EH (cell line): ENCODE measurements at places on chromosomes 5 and 9.

GRCh38 chr5:136060963-136061362, 32.2 kb downstream of the TGFBI start:
- DNase-seq = no peak

- DNase-seq = no peak
These were observed 147.1 kb upstream of the SLC12A2 start for GRCh38 chr5:127936439-127936972.

- no peak for DNase-seq
These were observed 8.4 kb upstream of the SPATA31E1 start for GRCh38 chr9:87874304-87874623.

DNA sequence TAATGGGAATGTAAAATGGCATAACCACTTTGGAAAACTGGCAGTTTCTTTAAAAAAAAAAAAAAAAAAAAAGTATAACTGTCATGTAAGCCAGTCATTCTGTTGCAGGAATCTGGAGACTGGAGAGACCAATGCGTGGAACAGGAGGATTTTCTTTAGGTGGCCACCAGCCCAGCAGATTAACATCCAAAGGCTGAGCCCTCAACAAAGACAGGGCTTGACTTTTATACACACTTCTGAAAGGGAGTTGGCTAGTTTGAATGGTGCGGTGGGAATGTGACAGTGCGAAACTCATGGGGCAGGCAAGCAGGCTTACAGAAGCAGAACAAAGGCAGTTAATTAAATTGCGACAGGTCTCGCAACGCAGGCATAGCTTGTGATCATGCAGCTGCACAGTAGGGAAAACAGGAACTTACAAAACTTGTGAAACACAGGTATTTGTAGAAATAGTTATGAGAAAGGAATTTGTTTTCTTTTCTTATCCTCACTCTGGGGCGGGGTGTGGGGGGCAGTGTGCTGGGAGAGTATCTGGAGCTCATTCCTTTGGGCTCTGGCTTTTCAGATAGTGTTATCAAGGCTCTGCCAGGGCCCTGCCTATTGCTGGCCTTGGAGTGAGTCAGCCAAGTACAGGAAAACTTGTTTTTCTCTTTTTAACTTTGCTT, 12.0 kb downstream of the UIMC1 start:
- DNase-seq = peak; percentile 50

GRCh38 chr9:109190151-109190550, 23.1 kb upstream of the FRRS1L start:
- DNase-seq = peak; percentile 67

DNA sequence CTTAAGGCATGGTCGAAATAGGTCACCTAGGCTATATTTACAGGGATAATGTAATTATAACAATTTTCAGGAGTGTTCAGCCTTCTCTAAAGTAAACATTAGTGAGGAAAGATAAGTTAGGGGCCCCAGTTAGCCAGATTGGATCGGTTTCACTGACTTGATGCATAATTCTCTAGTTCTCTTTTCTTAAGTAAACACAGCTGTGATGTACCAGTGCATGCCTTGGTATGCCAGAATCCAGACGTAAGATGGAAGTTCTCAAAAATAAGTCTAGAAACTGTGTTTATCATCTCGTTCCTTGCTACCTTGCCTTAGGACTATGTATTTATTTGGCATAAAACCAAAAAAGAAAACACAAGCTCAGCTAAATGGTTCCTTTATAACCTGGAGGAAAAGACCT, 442.2 kb upstream of the CLINT1 start:
- DNase-seq = no peak

DNA sequence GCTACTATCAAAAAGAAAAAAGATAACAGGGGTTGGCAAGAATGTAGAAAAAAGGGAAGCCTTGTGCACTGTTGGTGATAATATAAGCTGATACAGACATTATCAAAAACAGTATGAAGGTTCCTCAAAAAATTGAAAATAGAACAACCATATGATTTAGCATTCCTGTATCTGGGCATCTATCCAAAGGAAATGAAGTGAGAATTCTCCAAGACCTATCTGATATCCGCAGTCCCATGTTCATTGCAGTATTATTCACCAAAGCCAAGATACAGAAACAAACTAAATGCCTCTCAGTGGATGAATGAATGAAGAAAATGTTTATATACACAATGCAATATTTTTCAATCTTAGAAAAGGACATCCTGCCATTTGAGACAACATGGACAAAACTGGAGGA, 1943.3 kb downstream of the MAT2B start:
- no peak for DNase-seq
